ENCODE measurements at places on chromosomes 4 and X.
A peak's percentile ranks its signal among the peaks of the same experiment; 100 is the strongest.

DNA sequence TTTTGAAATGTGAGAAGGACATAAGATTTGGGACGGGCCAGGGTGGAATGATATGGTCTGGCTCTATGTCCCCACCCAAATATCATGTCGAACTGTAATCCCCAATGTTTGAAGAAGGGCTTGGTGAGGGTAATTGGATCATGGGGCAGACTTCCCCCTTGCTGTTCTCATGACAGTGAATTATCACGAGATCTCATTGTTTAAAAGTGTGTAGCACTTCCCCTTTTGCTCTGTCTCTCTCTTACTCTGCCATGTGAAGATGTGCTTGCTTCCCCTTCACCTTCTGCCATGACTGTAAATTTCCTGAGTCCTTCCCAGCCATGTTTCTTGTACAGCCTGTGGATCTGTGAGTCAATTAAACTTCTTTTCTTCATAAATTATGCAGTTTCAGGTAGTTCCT lies 17.5 kb downstream of the MTMR8 start:
- DNase-seq: no peak

GRCh38 chr4:23981328-23981727 lies 91.5 kb upstream of the PPARGC1A start:
- no peak for DNase-seq

GRCh38 chr4:162770761-162771490 lies 395.8 kb downstream of the NAF1 start:
- no peak for DNase-seq

DNA sequence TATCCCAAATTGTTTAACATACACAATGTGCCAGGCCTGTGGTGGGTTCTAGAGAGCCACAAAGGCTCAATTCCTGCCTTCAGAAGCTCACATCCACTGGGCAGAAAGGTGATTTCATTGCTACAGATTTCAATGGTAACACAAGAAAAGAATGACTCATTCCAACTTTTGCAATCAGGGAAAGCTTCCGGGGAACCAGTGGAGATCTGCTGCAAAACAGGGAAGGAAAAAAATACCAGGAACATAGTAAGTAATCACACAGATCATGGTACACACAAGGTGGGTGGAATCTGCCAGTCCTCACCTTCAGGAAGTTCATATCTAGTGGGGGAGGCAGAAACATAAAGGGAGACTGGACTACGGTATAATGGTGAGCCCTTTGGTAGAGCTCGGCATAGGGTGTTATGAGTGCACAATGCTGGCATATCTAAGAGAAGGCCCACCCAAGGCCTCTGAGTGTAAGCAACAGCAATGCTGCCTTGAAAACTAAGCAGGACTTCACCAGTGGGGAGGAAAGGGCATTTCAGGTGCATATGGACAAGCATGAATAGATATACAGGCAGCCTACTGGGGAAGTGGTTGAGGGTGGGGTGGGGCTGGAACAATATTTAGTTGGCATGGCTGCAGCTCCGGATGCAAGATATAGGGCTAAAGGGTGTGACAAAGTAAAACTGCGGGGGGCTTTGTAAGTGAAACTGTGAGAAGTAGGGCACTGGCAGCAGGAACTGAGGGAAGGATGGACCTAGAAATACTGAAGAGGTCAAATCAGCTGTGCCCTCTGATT lies 24.2 kb downstream of the GPRIN3 start:
- DNase-seq: peak; percentile 51

- DNase-seq: no peak
Measured at GRCh38 chrX:17374619-17375366, at the start of gene NHS. Gene NHS, plus strand, starts transcription at chrX:17375200. Its CDS starts 558 bp downstream, at chrX:17375758.

GRCh38 chr4:54157606-54158005 lies 57.6 kb downstream of the GSX2 start:
- no peak for DNase-seq

DNA sequence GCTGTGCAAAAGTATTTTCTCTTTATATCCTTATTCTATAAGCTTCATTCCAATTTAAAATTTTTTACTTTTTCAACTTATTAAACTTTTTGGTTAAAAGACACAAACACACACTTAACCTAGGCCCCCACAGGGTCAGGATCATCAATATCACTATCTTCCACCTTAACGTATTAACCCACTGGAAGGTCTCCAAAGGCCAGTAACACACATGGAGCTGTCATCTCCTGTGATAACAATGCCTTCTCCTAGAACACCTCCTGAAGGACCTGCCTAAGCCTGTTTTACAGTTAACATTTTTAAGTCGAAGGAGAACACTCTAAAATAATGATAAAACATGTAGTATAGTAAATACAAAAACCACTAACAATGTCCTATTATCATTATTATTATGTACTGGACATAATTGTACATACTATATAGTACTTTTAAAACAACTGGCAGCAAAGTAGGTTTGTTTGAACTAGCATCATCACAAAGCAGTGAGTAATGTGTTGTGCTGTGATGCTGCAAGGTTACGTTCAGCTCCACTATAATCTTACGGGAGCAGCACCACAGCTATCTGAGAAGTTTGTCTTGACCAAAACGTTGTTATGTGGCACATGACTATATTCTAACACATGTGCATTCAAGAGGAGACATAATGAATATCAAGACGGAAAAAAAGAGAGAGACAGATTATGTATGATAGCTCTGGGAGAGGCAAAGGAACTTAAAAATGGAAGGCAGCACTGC lies 33.7 kb downstream of the DHX15 start:
- DNase-seq: no peak

GRCh38 chr4:105620640-105621323 lies 68.4 kb downstream of the ARHGEF38 start:
- no peak for DNase-seq

GRCh38 chr4:78749972-78750727 lies 26.0 kb upstream of the BMP2K start:
- DNase-seq: no peak

DNA sequence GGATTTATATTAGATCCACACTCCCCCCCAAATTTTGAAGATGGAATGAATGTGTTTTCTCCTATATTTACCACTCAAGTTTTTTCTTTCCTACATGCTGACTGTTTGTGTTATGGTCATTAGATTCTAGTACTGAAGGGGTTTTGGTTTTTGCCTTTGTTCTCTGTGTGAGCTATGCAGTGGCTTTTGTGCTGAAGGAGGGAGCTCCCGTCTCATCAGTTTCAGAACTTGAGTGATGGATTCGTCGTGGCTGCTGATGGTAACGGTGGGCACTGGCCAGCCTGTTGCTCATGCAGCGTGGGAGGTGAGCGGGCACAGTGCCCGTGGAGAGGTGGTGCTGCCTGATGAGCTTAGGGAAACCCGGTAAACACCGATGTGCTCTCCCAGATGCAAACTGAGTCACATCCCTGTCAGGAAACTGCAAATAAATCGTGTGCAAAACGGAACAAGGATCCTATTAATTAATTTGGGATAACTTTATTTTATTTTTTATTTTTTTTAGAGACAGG lies 101.5 kb downstream of the SORBS2 start:
- DNase-seq: no peak

GRCh38 chr4:40629401-40630334 lies at the start of gene RBM47:
Gene RBM47, minus strand, starts transcription at chr4:40629864. Its CDS starts 190,971 bp downstream, at chr4:40438893.
- DNase-seq: no peak

GRCh38 chr4:25162566-25162965 lies 2.3 kb upstream of the SEPSECS start:
- DNase-seq: no peak

GRCh38 chr4:155042014-155042413 lies 166.4 kb upstream of the NPY2R start:
- DNase-seq: no peak

- no peak for DNase-seq
Measured at GRCh38 chr4:148061141-148061481, 329.2 kb downstream of the ARHGAP10 start.

DNA sequence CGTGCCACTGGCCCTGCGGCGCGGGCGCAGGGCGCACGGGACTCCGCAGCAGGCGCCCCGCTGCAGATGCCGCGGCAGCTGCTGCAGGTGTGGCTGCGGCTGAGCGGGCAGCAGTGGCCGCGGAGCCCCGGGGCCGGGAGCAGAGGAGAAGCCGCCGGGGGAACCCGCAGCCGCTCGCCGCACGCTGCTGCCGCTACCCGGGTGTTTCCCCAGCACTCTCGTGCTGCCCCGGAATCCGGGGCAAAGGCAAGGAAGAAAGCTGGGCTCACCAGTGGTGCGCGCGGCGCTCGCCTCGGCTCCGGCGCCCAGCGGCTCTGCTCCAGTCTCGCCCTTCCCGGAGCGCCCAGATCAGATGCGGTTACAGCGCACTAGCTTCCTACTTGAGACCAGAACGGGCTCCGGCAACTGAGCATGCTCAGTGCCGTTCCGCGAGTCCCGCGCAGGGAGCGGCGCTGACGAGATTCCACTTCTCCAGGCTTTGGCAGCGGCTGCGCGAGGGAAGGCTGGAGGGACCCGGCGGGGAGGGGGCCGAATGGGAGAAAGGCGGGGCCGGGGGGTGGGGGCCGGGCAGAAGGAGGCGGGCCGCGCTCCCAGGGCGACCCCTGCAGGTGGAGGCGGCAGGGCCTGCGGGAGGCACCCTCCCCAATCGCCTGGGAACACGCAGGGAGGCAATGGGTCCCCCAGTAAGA lies at the start of gene APBB2:
Gene APBB2 (minus strand): TSS at position 407 of the 689 bp plus-strand sequence. CDS start 181,288 bp downstream, outside the sequence.
- DNase-seq: no peak

- no peak for DNase-seq
Measured at GRCh38 chrX:45992402-45993123, 552.7 kb downstream of the ZNF674 start.

DNA sequence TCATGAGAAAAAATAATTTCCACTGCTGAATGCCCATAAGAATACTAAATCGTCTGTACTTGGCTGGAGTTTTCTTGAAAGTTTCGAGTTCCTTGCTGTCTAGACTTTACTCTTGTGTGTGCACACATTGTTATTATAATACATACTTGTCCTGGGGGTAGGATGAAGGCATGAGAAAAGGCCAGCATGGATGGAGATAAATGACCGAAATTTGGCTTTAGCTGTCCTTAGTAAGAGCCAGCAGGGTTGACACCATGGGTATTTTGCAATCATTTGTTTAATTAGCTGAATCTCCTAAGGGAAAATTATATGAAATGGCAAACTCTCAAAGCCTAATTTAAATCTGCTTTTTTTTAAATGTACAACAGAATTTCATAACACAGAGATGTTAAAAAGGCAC lies 641.6 kb downstream of the ADGRL3 start:
- DNase-seq: no peak

- DNase-seq: no peak
Measured at GRCh38 chr4:153018684-153019083, 82.6 kb downstream of the FHDC1 start.

DNA sequence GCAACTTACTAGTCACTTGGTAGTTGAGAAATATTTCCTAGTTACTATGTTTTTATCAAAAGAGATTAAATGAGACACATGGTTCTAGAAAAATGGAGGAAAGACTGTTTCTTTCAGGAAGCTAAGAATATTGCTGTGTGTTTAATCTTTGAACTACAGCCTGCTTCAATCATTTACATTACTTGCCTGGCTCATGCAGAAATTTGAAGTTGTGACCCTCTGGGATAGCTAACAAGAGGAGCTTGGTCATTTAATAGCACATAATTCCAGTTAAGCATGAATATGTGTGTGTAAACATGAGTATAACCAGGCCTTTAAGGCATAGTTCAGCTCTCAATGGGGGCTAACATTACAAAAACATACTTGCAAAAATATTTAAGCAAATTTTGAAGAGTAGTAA lies 44.6 kb upstream of the SLC25A4 start:
- DNase-seq: no peak

DNA sequence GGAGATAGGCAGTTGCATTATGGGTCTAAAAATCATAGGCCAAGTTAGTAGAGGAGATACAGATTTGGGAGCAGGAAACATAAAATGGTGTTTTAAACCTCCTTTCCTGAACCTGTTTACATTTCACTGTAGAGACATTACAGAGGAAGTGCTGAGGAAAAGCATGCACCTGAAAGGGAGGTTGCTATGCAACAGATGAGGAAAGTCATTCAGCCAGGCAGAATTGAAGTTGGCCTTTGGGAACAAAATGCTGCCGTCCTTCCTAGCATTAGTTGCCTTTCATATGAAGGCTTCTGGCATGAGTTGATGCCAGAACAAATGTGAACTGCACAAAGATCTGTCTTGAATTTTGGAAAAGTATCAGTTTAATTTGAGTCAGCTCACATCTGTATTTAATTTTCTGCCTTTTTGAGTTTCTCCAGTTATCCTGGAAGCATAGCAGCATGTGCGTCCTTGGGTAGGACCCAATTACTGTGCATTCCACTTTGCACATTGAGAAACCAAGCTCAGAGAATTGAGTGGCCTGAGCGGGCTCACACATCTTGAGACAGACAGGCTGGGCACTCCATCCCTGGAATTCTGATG lies 38.2 kb downstream of the MAGED1 start:
- DNase-seq: no peak

DNA sequence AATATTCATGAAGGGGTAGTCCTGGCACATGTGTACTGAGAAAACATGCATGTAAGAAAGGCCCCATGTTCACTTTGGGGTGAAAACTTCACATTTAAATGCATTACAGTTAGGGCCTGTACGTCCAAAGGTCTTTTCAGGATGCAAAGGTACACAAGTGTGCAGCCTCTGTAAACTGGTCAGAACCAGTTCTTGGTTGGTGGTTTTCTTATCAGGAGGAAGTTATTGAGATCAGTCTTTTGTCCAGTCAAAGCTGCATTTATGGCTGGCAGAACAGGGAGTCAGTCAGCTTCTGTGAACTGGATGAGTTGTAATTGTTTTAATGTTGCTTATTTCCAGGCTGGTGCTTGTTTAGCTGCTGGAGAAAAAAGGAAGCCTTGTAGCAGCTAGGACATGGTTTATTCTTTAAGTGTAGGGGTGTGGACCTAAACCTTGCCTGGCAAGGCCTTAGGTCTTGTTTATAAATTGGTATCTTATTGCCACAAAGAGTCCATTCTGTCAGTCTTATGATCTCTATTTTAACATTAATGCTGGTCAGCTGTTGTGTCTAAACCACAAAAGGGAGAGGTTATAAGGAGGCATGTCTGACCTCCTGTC lies 1906.6 kb upstream of the TENM3 start:
- no peak for DNase-seq

All from effector memory CD4-positive, alpha-beta T cell (primary cell).